ENCODE measurements at places on chromosomes 6 and 20.

GRCh38 chr20:39268981-39269461, 306.9 kb downstream of the DHX35 start:
- no peak for DNase-seq

GRCh38 chr6:10681795-10682194, 12.6 kb downstream of the C6orf52 start:
- no peak for DNase-seq

DNA sequence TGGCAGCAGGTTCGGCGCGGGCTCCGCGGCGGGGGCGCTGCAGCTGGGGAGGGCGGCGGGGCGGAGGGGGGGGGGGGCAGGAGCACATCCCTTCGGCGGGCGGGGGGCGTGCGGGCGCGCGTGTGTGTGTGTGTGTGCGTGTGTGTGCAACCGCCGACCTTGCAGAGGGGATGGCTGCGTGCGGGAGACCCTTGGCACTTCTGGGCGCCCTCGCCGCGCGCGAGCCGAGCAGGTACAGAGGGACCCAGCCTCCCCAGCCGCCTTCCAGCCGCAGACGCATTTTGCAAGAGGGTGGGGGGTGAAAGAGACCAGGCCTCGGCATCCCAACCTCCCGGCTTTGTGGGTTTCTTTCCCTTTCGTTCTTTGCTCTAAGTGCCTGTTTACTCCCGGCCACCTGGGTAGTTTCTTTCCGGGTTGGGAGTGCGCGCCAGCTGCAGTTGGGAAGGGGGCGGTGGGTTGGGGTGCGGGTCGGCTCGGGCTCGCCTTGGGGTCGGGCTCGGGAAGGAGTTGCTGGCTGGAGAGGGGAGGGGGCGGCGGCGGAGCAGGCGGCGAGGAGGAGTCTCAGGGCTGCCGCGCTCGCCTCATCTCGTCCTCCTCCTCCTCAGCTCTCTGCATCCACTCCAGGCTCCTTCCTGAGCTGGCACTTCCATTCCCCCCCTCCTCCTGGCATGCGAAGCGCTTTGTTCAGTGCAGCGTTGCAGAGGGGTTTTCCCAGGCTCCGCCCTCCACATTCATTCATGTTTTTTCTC, 620 bp downstream of the HIVEP1 start:
- no peak for DNase-seq

DNA sequence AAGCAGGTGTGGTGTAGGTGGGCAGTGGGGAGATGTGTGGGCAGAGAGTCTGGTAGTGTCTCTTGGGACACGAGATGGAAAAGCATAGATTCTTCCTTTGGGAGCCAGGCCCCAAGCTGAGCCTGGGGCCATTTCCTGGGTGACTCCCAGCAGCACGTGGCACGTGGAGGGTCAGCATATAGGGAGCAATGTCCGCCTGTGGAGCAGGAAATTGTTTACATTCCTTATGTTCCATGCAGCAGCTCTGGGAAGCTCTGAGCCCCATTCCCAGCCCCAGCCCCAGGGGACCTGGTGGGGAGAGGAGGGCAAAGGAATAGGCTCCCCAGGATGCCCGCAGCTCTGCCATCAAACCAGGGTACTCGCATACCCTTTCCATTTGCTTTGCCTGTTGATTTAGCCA, 57.6 kb downstream of the DAAM2 start:
- no peak for DNase-seq

DNA sequence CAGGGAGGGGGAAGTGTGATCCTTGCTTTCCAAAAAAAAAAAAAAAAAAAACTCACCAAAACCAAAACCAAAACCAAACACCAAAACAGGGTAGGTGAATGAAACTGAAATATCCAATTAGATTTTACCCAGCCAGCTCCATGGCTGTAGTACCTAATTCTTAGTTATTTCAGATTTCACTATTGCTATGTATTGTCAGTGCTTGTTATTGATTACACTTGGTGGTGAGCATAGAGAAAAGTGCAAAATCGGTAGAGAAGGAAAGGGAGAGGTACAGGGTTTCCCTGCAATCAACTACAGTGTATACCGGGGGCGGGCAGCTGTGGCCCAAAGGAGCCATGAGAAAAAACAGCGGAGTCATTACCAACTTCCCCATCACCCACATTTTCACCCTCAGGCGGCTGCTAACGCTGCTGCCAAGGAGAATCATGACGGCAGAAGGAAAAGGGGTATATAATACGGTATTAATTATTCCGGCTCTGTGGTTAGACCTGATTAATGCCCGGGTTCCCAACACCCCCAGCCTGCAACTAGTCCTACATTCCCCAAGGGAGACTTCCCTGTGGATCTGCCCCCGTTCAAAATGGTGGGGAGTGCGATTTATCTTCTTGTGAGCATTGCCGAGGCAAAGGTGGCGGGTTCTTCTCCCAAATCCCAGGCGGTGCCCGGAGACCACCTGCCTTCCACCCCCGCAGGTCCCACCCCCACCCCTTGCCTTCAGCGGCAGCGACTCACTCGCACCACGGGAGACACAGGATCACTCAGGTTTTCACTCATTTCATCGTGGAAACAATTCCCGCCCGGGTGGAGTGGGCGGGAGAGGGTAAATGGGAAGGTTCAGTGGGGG, at the start of gene C6orf62:
TSS of gene C6orf62 (minus strand) at position 30 of the 847 bp plus-strand sequence. CDS start 486 bp downstream, outside the sequence.
- no peak for DNase-seq

DNA sequence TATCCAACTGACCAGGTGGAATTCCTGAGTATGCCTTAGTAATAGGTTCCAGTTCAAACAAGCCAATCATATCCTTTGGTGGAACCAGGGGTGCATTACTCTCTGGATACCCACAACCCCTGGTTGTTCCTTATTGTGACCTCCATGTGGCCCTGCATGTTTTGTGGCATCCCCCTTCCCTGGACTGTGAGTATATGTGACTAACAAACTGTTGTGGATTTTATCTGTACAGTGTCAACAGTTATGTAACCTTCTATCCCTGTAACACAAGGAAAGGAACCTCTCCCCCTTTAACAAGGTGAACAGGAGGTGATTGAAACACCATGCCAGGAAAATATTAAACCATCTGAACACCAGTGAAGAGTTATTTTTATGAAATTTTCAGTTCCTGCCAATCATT, 46.2 kb downstream of the MLIP start:
- DNase-seq, result no peak

DNA sequence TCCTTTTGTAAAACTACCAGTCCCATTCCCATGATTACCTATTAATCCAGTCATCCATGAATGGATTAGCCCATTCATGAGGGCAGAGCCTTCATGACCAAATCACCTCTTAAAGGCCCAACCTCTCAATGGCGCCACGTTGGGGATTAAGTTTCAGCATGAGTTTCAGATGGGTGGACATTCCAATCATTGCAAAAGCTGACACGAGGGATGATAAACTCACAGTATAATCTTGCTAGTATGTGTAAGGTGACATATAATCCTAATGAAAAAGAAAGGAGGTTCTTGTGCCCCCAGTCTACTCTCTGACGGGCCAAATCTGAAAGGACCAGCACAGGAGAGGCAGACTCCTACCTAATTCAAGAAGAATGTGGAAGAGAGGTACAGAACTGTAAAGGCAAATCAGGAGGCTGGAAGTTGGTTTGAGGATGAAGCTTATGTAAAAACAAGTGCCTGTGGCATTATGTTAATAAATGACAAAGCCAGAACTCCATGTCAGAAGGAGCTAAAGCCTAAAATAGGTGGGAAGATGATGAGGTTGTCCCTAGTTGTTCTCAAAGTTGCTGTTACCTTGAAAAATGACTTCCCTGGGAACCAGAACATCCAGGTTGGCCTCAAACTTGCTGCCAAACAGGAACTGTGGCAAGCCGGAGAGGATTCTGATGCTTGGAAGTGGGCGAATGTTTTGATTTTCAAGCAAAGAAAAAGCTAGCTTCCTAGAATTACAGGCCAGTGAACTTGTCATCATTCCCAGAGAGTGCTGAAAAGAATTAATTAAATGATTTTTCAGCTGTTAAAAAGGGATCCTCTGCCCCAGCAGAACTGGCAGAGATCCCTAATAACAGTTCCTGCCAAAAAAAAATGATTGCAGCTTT, 106.5 kb upstream of the TIAM2 start:
- DNase-seq, result no peak

DNA sequence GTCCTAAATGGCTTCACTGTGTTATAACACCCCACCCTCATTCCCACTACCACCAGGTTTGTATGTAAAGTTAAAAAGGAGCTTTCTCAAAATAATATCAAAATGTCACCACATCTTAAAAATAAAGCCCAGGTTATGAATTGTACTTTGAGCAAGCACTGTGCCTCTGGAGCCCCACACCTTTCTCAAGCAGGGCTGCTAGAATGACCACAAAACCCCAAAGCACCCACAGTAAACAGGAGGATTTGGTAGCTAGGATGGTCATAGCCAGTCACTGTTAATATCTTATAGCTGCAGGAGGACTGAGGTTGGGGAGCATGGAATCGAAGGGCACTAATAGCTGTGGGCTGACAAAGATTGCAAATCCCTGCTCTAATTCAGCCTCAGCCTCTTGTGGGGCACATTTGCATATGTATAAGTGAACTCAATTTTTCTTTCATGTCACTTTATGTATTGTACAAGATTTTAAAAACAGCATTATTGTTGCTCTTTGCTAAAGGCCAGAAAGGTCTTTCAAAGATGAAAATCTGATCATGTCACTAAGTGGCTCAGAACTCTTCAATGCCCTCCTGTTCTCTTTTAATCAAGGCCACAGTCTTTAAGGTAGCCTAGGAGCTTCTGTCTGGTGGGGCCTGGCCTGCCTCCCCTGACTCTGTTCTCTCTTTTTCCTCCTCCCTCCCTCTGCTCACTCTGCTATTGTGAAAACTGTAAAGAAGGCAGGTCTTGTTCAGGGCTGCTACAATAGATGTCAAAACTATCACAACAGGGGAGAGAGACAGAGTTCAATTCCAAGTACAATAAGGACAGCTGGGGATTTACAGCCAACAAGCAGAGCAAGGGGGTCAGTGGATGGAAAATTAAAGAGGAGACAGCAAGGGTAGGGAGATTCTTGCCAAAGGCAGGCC, 101.6 kb downstream of the TMEM200A start:
- DNase-seq, result no peak

DNA sequence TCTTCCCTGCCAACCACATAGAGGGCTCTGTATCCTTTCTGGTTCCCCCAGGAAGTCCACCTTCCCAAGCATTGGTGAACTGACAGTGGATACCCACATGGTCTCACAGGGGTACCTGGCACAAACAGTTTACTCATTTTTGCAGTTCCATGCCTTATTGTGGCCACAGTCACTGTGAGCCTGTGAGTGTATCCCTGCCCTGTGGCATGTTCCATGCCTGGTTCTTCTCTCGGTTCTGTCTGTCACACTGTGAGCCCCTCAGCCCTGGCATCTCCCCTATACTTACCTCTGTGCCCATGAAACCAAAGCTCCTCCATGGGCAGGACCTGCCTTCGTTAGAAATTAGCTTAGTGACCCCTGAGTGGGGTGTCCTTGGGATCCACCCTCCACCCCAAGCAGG, 107.8 kb downstream of the TOX2 start:
- no peak for DNase-seq

- DNase-seq, result no peak
Measured at GRCh38 chr6:169959136-169960002, 207.9 kb downstream of the ERMARD start.

DNA sequence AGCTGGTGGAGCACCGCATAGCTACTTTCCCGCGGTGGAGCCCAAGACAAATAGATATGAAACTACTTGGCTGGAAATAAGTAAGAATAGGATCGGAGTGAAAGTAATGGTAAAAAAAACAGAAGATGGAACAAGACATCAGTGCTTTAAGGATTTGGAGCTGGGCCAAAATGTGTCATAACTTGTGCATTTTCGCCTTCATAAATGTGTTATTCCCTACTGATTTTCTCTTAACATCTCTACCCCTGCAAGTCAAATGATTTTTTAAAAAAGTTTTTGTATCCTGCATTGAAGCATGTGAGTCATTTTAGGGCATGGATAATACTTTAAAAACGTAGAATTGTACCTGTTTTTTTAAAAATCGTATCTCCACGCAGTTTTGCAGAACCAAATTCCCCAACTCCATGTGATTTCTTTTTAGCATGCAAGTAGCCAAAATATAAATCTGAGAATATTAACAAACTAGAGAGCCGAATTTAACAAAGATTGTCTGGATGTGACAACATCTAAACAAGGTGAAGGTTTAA, 882 bp upstream of the FAM184A start:
- DNase-seq, result no peak

GRCh38 chr20:41392295-41392694, 25.7 kb upstream of the EMILIN3 start:
- no peak for DNase-seq

- no peak for DNase-seq
Measured at GRCh38 chr6:152552616-152553209, 84.4 kb downstream of the SYNE1 start.

- no peak for DNase-seq
Measured at GRCh38 chr6:166052837-166053236, 114.8 kb downstream of the TBXT start.

All from cortex of kidney (tissue), 1 donor.